ENCODE measurements at places on chromosomes 5 and 9.
A peak's percentile ranks its signal among the peaks of the same experiment; 100 is the strongest.

GRCh38 chr5:54415147-54415546 lies 40.4 kb upstream of the HSPB3 start:
- no peak for DNase-seq

GRCh38 chr5:74640954-74641734 lies 616 bp upstream of the ENC1 start:
- DNase-seq: peak; percentile 69

DNA sequence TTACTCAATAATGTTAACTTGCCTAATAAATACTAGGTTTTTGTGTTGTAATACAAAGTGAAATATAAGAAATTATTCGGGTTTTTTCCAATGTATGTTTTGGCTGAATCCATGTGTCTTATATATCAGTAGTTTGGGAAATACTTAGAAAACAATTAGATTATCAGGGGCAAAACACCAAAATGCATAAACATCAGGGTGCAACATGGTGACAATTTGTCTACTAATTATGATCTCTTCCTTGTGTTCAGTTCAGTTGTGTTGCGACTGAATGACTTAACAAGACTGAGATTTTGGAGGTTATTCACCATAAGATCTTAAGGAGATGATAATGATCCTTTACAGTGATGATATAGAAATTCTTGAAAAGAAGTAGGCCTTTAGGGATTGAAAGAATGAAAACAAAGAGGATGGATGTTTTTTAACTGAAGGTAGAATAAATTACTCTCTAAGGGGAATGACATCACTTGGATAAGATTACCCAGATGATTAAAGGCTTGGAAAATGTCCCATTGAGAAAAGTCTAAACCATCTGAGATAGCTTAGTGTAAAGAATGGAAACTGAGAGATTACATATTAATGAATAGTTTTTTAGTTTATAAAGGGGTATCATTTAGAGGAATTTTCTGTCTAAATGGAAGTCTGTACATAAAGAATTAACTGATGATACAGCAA lies 415.8 kb downstream of the SPATA31D1 start:
- no peak for DNase-seq

- DNase-seq: no peak
These were observed 488.9 kb downstream of the ISL1 start for GRCh38 chr5:51872144-51872543.

GRCh38 chr5:3642231-3642630 lies 46.6 kb downstream of the IRX1 start:
- DNase-seq: no peak

DNA sequence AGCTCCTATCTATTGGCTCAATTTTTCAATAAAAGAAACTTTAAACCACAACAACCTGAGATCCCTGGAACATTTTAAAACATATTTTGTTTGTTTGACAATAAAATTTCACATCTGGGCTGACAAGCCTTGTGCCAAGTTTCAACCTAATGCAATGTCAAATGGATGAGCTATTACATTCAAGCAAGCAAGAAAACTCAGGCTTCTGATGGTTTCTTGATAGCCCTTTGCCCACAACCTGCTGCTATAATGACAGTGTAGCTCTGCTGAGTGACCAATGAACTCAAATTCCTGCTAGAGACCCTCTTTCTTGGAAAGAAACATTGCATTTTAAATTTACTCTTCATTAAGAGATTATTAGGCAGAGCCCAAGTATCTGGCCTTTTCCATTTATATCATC lies 472.9 kb downstream of the ARHGEF28 start:
- DNase-seq: no peak

GRCh38 chr9:77753180-77753579 lies 105.1 kb upstream of the GNA14 start:
- DNase-seq: no peak
